ENCODE measurements at places on chromosomes 13 and 19.

- DNase-seq, result no peak
Observed at GRCh38 chr13:109243311-109243951, 543.0 kb downstream of the IRS2 start.

- DNase-seq, result peak; percentile 28
Observed at GRCh38 chr13:97434397-97435201, 630 bp downstream of the RAP2A start.

- DNase-seq, result no peak
Observed at GRCh38 chr19:54484451-54484850, 11.4 kb upstream of the CDC42EP5 start.

DNA sequence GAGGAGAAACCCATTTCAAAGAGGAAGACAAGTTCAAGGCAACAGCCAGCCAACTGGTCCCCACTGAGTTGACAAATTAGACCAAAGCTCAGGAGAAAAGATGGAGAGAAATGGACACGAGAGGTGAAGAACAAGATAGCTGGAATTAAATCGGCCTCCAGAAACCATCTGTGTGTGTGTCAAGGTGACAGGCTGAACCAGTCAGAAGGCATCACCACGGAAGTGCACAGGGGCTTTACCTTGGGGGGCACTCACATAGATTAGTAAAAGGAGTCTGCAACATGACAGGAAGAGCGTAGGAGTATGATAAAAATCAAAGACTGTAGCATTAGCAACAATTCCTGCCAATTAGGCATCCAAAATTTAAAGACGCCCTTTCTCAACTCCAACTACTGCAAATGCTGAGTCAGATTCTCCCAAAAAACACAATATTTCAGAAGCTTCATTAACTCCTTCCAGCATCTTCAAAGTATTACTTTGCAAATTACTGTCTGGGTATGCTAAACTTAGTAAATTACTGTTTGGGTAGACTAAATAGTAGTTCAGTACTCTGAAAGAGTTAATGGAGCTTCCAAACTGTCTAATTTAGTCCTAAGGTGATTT, 66.2 kb downstream of the FOXO1 start:
- no peak for DNase-seq

DNA sequence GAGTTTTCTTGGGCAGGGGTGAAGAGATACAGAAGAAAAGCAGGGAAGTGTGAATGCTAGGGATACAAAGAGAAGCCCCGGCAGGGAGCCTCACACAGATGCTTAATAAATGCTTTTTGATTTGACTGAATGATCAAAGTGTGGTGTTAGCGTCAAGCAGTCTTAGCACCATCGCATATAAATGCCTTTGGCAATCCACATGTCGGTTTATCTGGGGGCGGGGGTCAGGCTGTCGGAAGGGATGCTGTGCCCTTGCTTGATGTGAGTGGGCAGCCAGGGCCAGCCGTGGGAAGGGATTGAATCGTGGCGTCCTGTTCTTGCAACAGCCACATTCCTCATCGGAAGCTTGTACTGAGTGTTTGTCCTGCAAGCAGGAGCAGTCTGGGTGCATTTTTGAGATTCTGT, 173.1 kb downstream of the LACC1 start:
- DNase-seq, result no peak

- DNase-seq, result no peak
Observed at GRCh38 chr13:36154567-36155291, 23.5 kb upstream of the DCLK1 start.
